ENCODE measurements at places on chromosomes 11 and 22. TPM values are rescaled to one million over a fixed set of nuclear protein-coding genes. Genes with fewer than 3 reads are reported as not detected.

Gene MFRP
- not detected for total RNA-seq

Gene SULT4A1
- not detected for total RNA-seq

DNA sequence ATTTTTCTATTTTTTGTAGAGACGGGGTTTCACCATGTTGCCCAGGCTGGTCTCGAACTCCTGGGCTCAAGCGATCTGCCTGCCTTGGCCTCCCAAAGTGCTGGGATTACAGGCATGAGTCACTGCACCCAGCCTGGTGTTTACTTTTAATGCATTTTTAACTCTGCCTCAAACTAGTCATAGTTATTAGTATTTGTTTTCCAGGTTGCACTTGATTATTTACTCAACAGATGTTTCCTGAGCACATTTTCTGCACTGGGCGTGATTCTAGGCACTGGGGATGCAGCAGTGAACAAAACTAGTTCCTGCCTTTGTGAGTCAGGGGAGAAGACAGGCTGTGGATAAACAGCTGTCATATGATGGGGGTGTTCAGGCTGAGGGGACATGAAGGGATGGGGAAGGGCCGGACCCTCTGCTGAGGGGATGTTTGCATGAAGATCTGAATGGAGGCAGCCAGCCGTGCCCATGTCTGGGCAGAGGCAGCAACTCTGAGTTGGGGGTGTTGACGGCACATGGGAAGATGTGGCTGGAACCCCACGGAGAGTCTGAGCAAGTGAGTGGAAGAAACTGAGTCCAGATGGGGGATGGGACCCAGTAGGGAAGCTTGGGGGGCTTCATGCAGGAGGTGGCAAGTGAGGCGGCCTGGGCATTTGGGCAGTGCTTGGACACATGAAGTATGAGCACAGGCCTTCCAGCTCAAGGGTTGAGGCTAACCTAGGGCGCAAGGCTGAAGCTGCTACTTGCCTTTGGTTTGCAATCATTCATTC lies 34.4 kb downstream of the MPPED1 start:
- DNase-seq: no peak
- no peaks in the 10 kb centered on the region for H3K36me3 ChIP-seq
- H3K4me1 ChIP-seq: no peaks in the 10 kb centered on the region
- no peaks in the 10 kb centered on the region for H3K27me3 ChIP-seq

DNA sequence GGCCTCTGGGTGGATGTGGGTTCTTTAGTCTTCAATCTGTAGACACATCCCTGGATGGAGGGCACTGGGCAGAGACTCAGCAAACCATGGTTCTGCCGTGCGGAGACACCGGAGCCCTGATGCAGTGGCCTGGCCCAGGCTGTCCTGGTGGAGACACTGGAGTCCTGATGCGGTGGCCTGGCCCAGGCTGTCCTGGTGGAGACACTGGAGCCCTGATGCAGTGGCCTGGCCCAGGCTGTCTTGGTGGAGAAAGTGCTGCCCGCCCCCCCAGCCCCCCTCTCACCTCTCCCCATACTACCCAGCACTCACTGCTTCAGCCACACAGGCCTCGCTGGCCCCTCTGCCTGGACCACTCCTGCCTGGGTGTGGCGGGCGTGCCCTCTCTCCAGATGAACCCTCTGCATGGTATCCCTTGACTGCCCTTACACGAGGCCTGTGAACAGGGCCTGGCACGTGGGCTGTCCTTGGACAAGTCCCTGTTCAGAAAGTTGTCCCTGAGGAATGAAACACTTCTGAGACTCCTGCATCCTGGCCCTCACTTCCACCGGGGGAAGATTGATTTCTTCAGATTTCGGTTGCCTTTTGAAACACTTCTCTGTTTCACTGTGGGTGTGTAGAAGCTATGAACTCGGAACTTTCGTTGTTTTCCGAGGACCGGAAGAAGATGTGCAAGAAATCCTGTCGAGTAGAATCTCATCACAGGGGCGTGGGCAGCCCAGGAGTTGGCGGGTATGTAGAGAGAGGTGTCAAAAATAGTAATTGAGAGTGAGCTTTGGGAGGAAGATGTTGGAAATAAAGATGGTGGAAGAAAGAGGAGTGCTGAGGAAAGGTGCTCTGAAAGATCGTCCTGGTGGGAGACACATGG lies 26.2 kb downstream of the IGHMBP2 start:
- H3K36me3 ChIP-seq: peaks cover 29% of the 10 kb centered on the region
- no peak overlapping the region for H3K27ac ChIP-seq
- no peak overlapping the region for H3K4me3 ChIP-seq
- peaks cover 19% of the 10 kb centered on the region for H3K4me1 ChIP-seq
- H3K27me3 ChIP-seq: no peaks in the 10 kb centered on the region

GRCh38 chr22:22893891-22894739 lies 6.5 kb downstream of the IGLL5 start:
- no peaks in the 10 kb centered on the region for H3K36me3 ChIP-seq
- DNase-seq: no peak
- H3K4me3 ChIP-seq: no peak overlapping the region

Gene SLC22A8
- total RNA-seq: not detected

Gene SCGB2A2
- 3.7 TPM for total RNA-seq
